CD8-positive, alpha-beta memory T cell (primary cell): ENCODE measurements at places on chromosomes 2 and 18. TPM values are rescaled to one million over a fixed set of nuclear protein-coding genes. Genes with fewer than 3 reads are reported as not detected.
A peak's percentile ranks its signal among the peaks of the same experiment; 100 is the strongest.

CCDC142 gene
- polyA plus RNA-seq: 9.7 TPM

CBLN2 gene
- polyA plus RNA-seq: not detected

EFEMP1 gene
- not detected for polyA plus RNA-seq

GAREM2 gene
- 3.1 TPM for polyA plus RNA-seq

SLC19A3 gene
- not detected for polyA plus RNA-seq

RGPD4 gene
- not detected for polyA plus RNA-seq

BOLL gene
- not detected for polyA plus RNA-seq

DPP4 gene
- polyA plus RNA-seq: 71.7 TPM

DNA sequence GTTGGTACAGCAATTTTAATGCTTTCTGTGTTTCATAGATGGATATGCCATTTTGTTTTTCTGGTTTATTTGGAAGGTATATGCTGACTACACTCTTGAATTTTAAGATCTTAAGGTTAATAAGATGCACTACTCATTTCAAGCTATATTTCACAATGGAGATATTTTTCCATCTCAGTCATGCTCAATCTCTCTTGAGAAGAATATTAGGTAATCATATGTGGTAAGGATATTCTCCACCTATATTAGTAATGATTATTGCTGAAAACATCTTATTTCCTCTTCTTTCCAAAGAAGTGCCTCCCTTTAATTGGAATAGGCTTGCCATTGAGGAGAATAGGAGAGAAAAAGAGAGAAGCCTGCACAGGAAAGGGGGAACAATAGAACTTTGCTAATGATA is 40.1 kb downstream of the EPB41L3 start:
- DNase-seq: no peak
- H3K4me3 ChIP-seq: no peak overlapping the region
- no peaks in the 10 kb centered on the region for H3K36me3 ChIP-seq
- H3K4me1 ChIP-seq: no peaks in the 10 kb centered on the region
- no peak overlapping the region for H3K27ac ChIP-seq

GRCh38 chr2:67412424-67412823 is 15.3 kb downstream of the ETAA1 start:
- H3K27ac ChIP-seq: no peak overlapping the region
- H3K4me1 ChIP-seq: no peaks in the 10 kb centered on the region
- no peaks in the 10 kb centered on the region for H3K36me3 ChIP-seq
- no peak for DNase-seq

DNA sequence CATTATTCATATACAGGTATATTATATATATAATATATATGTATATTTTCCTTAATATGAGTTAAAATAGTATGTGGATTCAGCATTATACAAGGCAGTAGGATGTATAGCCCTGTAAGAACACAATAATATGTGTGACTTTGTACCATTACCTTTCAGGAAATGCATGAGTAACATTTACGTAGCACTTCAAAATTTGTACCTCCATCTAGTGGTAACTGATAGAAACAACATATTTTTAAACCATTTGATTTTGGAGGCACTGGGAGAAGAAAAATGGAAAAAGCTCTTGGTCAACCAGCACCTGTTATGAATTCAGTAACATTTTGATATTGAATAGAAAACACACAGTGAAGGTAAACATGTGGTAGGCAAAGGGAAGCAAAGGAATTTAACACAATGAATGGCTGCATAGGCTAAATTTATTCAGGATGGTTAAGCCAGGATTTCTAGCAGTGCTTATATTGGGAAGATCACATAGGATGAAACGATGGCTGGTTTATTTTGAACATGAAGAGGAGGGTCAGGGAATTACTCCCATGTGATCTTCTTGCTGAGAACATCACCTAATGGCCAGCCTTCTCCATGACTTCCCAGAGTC is 565.5 kb downstream of the CCDC85A start:
- no peak for DNase-seq
- H3K27me3 ChIP-seq: no peaks in the 10 kb centered on the region
- H3K27ac ChIP-seq: no peak overlapping the region
- H3K4me3 ChIP-seq: no peak overlapping the region

- no peaks in the 10 kb centered on the region for H3K27me3 ChIP-seq
- no peak overlapping the region for H3K27ac ChIP-seq
- no peaks in the 10 kb centered on the region for H3K36me3 ChIP-seq
Measured at GRCh38 chr2:175877845-175878544, 124.1 kb downstream of the LNPK start.

- DNase-seq: peak; percentile 8
- peak overlapping the region; percentile 20 for H3K4me3 ChIP-seq
- H3K4me1 ChIP-seq: no peaks in the 10 kb centered on the region
- no peaks in the 10 kb centered on the region for H3K27me3 ChIP-seq
- no peaks in the 10 kb centered on the region for H3K36me3 ChIP-seq
Measured at GRCh38 chr18:3411854-3412268, 38.1 kb upstream of the TGIF1 start.

DNA sequence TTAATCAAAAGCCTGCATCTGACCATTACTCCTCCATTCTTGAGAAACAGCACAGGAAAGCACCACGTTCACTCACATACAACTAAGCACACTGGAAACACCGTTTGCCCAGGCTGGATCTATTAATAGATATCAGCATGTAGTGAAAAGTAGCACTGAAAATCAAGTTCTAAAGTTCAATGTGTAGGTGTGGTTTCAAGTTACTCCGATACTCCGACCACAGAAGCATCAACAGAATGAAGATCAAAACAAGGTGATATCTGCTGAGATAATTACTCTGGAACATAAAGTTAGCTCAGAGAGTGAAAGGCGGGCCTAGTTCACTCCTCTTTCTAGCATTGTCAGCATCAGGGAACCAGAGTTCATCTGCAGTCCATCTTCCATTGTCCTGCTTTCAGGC is 1367.4 kb upstream of the ACVR2A start:
- no peaks in the 10 kb centered on the region for H3K27me3 ChIP-seq
- no peak for DNase-seq
- H3K27ac ChIP-seq: no peak overlapping the region
- no peak overlapping the region for H3K4me3 ChIP-seq
- no peaks in the 10 kb centered on the region for H3K4me1 ChIP-seq

GRCh38 chr2:232286001-232286868 is 92.3 kb upstream of the ALPP start:
- no peak for DNase-seq
- no peaks in the 10 kb centered on the region for H3K27me3 ChIP-seq
- peaks cover 18% of the 10 kb centered on the region for H3K4me1 ChIP-seq
- no peaks in the 10 kb centered on the region for H3K36me3 ChIP-seq

DNA sequence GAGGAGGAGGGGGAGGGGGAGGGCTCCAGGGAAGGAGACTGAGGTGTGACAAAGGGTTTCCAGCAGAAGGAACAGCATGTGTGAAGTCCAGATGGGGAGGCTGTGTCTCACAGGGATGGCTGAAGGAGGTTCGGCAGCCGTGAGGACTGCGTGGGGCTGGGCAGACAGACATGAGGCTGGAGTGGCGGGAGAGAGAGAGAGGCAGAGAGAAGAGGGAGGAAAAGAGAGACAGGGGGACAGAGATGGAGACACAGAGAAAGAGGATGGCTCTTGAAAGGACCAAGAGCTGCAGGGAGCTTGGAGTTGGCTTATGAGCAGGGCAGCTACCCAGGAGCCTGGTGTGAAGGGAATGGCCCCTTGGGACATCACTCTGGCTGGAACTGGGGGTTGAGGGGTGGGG is 138.9 kb upstream of the ASB18 start:
- H3K27me3 ChIP-seq: no peaks in the 10 kb centered on the region
- DNase-seq: no peak
- no peaks in the 10 kb centered on the region for H3K4me1 ChIP-seq
- no peaks in the 10 kb centered on the region for H3K36me3 ChIP-seq
- H3K4me3 ChIP-seq: no peak overlapping the region

DNA sequence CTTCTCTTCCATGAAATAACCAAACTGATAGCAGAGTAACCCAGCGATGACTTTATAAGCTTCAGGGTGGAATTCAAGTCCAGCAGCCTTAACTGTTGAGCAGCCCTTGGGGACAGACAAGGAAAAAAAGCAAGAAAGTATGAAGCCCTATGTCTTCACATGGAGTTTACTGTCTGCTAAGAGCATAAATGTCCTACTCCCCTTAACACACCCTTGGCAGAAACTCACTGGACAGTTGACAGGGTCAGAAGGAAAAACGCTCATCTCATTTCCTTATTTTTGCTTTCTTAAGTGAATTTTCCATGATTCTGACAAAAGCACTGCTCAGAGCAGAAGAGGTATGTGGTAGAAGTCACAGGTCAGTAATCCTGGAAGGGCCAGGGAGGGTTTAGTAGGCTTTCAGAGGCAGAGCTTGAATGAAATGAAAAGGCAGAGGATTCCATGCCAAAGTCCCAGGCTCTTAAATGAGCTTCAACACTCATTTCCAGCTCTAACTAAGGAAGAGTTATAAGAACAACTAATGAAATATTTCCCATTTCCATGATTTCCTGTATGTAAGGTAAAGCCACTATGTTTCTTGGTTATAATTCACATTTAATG is 683.3 kb upstream of the KLHL29 start:
- no peaks in the 10 kb centered on the region for H3K4me1 ChIP-seq
- DNase-seq: no peak
- H3K27ac ChIP-seq: no peak overlapping the region

DNA sequence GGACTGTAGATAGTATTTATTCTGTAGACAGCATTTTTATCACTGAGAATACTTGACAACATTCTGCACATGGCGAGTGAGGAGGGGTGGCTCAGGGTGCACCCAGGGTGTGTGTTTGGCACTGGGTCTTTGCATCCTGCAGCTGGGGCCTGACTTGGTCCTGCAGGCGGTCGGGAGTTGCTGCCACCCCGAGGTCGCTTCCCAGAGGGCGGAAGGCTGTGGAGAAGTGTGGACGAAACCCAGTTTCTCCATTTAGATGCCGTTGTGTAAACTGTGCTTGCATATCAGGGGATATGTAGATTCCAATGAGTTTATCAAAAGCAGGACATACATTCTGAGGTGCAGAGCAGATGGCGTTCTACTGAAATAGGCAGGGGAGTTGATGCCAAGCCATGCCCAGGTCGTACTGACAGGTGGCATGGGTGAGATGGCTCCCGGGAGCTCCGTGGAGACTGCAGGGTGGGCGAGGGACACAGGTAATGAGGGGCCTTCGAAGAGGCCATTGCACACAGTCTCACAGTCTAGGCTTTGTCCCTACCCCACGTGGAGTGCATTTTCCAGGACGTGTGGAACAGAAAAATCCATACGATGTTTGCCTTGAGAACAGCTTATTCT is 74.5 kb downstream of the RTP5 start:
- no peaks in the 10 kb centered on the region for H3K36me3 ChIP-seq
- H3K4me1 ChIP-seq: peaks cover 10% of the 10 kb centered on the region
- H3K27ac ChIP-seq: no peak overlapping the region
- H3K27me3 ChIP-seq: no peaks in the 10 kb centered on the region

GRCh38 chr2:25228848-25229278 is 60.5 kb upstream of the POMC start:
- peaks cover 7% of the 10 kb centered on the region for H3K4me1 ChIP-seq
- no peak overlapping the region for H3K4me3 ChIP-seq
- no peaks in the 10 kb centered on the region for H3K36me3 ChIP-seq
- H3K27ac ChIP-seq: no peak overlapping the region
- DNase-seq: no peak

DNA sequence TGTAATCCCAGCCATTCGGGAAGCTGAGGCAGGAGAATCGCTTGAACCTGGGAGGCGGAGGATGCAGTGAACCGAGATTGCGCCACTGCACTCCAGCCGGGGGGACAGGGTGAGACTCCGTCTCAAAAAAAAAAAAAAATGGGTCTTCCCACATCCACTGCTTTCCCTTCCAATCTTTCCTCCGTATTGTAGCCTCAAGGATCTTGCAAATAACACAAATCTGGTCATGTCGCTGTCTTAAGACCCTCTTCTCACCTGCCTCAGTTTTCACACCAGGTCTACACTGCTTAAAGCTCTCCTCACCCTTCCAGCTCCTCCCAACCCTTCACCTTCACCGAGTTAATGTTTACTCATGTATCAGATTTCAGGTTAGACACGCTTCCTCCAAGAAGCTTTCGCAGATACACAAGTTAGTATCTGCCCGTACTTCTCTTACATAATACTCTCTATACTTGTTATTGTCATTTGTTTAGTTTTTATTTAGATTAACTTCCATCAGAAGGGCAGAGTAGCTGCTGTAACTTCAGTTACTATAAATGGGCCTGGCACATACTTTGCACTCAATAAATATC is 1.5 kb downstream of the IER3IP1 start:
- H3K36me3 ChIP-seq: no peaks in the 10 kb centered on the region
- no peak for DNase-seq
- H3K27ac ChIP-seq: no peak overlapping the region
- H3K27me3 ChIP-seq: no peaks in the 10 kb centered on the region
- H3K4me1 ChIP-seq: peaks cover 25% of the 10 kb centered on the region

DNA sequence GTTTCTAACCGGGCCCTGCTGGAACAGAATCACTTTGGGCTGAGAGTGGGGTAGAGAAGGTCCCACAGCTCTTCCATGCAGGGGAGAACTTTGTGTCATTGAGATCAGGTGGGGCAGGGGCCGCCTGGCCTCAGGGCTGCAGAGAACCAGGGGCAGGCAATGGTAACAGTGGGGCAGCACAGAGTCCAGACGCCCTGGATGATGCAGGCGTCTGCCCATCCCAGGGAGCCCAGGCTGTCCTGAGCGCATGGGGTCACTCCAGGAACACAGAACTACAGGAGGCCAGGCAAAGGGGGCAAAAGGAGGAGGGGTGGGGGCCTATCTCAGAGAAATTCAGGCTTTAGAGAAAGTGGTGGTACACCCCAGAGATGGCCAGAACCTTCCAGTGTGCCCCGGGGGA is 121.3 kb downstream of the NDUFA10 start:
- H3K4me3 ChIP-seq: no peak overlapping the region
- H3K27ac ChIP-seq: no peak overlapping the region
- no peaks in the 10 kb centered on the region for H3K4me1 ChIP-seq
- no peak for DNase-seq

DNA sequence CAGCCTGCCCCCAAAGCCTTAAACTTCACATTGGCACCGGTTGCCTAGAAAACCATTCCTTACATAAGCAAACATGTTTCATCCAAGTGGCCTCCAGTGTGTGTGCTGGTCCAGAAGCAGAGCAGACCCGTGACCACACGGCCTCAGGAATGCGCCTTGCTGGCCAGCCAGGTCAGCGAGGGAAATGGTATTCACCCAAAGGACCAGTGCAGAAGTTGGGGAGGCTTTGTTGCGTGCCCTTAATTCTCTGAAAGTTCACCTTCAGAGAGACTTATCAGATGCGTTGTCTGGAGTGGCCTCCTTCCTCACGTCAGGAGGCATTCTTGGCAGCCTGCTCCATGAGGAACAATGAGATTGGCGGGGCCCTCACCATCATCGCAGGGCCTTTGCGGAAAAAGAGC is 25.9 kb downstream of the NRP2 start:
- peaks cover 9% of the 10 kb centered on the region for H3K4me1 ChIP-seq
- no peak for DNase-seq
- no peak overlapping the region for H3K4me3 ChIP-seq
- no peak overlapping the region for H3K27ac ChIP-seq
- no peaks in the 10 kb centered on the region for H3K36me3 ChIP-seq

- H3K27ac ChIP-seq: no peak overlapping the region
- H3K4me1 ChIP-seq: peaks cover 6% of the 10 kb centered on the region
- H3K27me3 ChIP-seq: no peaks in the 10 kb centered on the region
Measured at GRCh38 chr2:195477996-195478382, 179.0 kb upstream of the SLC39A10 start.

DNA sequence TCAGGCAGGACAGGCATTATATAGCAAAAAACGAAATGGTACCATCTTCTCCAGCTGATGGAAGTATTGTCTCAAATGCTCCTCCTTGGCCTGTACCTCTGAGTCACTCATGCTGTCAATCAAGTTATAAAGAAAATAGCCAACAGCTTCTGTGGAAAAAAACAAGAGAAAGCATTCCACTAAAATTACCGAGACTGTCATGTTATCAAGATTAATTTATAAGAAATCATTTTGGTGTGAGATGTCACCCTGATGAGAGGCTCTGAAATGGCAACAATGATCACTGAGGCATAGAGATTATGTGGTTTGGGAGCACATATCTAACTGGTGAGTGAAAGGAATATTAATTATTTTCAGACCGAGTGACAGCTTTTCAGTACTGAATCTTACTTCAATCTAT is 47.4 kb downstream of the LRPPRC start:
- no peak for DNase-seq
- no peak overlapping the region for H3K4me3 ChIP-seq
- peaks cover 31% of the 10 kb centered on the region for H3K36me3 ChIP-seq
- no peaks in the 10 kb centered on the region for H3K4me1 ChIP-seq
